ENCODE measurements at places on chromosomes 1 and 21. TPM values are rescaled to one million over a fixed set of nuclear protein-coding genes. Genes with fewer than 3 reads are reported as not detected.

GRCh38 chr21:45262041-45262581 is 25.6 kb downstream of the POFUT2 start:
- DNase-seq = no peak

The KCNA3 gene
- 0.71 TPM for total RNA-seq

DNA sequence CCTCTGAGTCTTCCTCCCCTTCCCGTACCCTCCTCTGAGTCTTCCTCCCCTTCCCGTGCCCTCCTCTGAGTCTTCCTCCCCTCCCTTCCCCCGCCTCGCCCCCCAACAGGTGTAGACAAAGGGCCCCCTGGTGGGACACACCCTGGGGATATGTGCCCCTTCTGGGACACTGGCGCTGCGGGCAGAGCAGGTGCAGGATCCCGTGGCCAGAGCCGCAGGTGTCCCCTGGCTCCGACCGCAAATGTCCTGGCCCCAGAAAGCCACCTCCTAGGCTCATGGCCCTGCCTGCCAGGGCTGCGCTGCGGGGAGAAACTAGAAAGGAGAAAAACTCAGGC is 51.5 kb upstream of the ARHGEF16 start:
- no peak for DNase-seq

DNA sequence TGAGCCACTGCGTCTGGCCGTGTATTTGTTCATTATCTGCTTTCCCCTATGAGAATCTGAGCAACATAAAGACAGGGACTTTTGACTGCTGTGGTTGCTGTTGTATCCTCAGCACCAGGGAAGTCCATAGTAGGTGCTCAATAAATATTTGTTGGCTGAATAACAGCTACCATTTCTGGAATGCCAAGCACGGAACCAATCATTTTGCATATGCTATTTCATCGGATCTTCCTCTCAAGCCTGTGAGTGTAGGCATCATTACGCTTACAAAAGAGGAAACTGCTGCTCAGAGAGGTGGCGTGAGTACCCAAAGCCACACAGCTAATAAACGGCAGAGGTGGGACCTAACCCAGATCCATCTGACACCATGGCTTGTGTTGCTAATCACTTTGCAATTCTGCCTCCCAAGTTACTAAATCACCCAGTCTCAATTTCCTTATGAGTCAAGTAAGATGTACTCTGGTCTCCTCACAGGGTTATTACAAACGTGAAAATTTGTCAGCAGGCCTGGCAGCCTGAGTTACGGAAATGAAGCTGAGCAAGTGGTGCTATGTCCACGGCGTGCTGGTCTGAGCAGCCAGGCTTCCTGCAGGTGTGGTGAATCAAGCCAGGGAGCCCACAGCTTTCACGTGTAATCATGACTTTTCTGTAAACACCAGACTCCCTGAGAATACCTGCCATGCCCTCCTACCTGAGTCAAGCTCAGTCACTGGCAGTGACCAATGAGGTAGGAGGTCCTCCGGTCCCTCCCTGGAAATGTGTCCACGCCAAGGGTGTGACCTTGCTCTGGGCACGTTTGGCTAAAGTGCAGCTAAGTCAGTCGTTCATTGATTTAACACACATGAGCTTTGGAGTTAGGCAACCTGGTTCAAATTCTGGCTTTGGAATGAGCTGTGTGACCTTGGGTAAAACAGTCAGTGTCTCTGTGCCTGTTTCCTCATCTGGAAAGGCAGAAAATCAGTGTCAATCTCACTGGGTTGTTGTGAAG is 4.8 kb upstream of the RHCE start:
- DNase-seq = no peak

The SPATA1 gene
- total RNA-seq = 2.6 TPM

- DNase-seq = no peak
Measured at GRCh38 chr1:93665015-93665414, 16.6 kb downstream of the BCAR3 start.

DNA sequence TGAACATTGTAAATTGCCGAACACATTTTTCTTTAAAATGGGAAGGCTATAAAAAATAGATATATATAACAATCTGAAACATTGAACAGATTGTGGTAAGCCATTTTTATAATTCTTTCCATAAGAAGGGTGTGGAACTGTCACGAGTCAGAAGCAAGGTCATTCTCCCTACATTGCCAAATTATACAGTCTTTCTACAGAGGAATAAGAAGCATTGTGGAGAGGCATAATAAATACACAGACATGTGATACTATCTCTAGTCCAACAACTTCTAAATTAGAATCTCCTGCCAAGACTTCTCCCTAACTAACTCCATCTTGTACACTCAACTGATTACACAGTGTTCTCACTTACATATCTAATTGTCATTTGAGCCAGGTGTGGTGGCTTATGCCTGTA is 227.9 kb downstream of the CENPF start:
- DNase-seq = no peak

GRCh38 chr1:167065471-167065870 is 24.7 kb downstream of the GPA33 start:
- DNase-seq = no peak

The RNU1-3 gene
- total RNA-seq = 18,986 TPM

DNA sequence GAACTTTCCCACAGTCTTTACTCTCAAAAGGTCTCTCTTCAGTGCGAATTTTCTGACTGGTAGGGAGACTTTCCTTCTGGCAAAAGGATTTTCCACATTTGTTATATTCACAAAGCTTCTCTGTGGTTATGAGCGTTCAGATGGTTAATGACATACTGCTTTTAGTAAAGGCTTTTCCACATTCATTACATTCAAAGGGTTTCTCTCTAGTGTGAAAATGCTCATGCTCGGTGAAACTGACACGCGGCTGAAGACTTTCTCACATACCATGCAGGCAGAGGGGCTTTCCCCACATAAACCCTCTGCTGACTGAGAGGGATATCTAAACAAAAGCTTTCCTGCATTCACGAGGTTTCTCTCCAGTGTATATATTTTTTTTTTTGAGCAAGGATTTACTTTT is 9.9 kb upstream of the KLF18 start:
- no peak for DNase-seq

DNA sequence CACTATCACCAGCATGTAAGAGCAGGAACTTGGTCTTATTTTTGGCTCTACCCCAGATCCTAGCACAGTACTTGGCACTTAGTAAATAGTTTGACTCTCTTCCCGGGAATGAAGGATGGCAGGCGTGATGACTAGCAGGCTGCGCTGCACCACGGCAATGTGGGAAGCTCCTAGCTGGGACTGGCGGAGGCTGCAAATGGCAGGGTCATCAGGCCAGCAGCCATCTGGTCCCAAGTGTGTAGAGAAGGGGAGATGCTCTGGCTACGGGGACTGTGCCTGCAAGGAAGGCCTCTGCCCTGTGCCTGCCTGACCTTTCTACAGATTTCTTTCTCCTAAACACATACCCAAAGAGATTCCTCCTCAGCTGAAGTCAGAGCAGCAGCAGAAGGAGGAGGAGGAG is 95.0 kb downstream of the KCND3 start:
- no peak for DNase-seq

The RGS13 gene
- 0.81 TPM for total RNA-seq

The PLA2G5 gene
- 9.8 TPM for total RNA-seq

- DNase-seq = peak; percentile 83
Measured at GRCh38 chr1:170664093-170664827, at the start of gene PRRX1. TSS of gene PRRX1 (plus strand) at chr1:170664131. CDS start at chr1:170664219, 88 bp downstream.

- no peak for DNase-seq
Measured at GRCh38 chr1:217181756-217182155, 449.1 kb downstream of the GPATCH2 start.

The IPP gene
- 13.1 TPM for total RNA-seq

DNA sequence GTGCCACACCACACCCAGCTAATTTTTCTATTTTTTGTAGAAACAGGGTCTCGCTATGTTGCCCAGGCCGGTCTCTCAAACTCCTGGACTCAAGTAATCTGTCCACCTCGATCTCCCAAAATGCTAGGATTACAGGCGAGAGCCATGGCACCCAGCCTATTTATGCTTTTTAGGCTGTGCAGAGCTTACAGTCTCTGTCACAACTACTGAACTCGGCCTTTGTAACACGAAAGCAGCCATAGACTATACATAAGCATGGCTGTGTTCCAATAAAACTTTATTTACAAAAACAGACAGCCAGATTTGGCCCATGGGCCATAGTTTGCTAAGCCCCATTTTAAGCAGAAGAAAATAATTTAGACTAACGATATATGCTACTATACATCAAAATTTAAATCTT is 54.4 kb downstream of the NID1 start:
- peak; percentile 38 for DNase-seq

GRCh38 chr21:34884346-34884929 is 164.7 kb downstream of the RUNX1 start:
- no peak for DNase-seq

DNA sequence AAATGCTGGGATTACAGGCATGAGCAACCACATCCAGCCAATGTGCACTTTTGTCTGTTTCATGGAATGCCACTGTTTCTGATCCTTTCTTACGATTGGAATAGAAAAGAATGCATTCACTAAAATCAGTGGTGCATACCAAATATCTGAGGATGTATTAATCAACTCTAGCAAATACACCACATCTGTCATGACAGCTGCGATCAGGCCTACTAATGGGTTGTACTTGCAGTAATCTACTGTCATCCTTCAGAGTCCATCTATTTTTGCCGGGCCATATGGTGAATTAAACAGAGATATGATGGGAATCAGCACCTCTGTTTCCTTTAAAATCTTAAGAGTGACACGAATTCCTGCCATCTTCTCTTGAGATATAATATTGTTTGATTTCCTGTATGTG is 8.5 kb upstream of the USP1 start:
- no peak for DNase-seq

DNA sequence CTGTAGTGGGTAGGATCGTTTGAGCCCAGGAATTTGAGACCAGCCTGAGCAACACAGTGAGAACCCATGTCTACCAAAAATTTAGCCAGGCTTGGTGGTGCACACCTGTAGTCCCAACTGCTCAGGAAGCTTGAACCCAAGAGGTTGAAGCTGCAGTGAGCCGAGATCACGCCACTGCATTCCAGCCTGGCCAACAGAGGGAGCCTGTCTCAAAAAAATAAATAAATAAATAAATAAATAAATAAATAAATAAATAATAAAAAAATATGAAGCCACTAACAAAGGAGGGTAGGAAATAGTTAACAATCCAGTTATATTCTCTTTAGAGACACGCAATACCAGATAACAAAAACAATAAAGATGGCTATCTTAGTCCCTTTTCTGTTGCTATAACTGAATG is 11.9 kb upstream of the CBR3 start:
- no peak for DNase-seq

The BSND gene
- not detected for total RNA-seq

The RNF2 gene
- 15.3 TPM for total RNA-seq

The CSMD2 gene
- 3.1 TPM for total RNA-seq

DNA sequence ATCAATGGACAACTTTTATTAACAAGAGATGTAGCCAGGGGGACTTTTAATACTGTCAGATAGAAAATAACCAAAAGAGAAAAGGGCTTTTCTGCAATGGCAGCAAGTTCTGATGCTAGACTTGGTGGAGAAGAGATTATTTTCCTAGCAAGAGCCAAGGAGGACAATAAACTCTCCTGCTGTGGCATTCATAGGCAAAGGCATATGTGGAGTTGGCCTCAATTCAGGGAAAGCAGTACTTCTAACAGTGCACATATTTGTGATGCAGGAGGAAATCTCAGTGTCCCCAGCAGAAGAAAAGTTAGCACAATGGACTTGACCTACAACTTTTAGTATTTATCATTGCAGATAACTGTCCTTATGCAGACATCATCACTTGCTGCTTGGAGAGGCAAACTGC is 75.1 kb upstream of the GRIK1 start:
- no peak for DNase-seq

The PIAS3 gene
- 28.6 TPM for total RNA-seq

DNA sequence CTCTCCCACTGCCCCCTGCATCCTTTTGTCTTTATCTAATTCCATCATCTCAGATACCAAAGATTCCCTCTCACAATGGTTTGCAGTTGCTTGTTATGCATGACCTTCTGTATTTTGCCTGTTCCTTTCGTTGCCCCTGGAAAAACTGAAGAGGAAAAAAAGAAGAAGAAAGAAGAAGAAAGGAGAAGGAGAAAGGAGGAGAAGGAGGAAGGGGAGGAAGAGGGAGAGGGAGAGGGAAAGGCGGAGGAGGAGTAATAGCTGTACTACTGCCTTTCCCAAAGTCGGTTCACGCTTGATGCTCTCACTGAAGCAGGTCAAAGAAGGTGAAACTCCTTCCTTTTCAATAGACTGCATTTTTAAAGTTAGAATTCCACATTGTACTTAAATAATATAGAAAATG is 513.8 kb downstream of the PTPRC start:
- DNase-seq = no peak

The GSTM1 gene
- total RNA-seq = not detected

- no peak for DNase-seq
Measured at GRCh38 chr1:212525479-212526110, 83.0 kb upstream of the ATF3 start.

DNA sequence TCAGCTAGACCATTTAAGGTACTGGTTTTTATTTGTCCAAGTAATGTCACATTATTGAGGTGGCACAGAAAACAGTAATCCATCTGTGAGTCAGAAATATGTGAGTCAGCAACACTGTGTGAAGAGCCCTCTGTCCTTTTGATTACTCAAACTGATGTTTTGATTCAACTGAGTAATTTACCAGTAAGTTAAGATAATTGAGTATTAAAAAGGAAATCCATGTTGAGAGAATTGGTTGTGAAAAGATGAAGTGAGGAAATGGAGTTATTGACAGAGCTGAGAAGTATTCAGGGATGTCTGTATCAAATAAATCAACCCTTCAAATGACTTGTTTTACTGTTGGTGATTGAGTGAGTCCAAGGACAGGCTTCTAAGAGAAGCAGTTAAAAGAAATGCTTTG is 302.7 kb upstream of the SGIP1 start:
- no peak for DNase-seq

DNA sequence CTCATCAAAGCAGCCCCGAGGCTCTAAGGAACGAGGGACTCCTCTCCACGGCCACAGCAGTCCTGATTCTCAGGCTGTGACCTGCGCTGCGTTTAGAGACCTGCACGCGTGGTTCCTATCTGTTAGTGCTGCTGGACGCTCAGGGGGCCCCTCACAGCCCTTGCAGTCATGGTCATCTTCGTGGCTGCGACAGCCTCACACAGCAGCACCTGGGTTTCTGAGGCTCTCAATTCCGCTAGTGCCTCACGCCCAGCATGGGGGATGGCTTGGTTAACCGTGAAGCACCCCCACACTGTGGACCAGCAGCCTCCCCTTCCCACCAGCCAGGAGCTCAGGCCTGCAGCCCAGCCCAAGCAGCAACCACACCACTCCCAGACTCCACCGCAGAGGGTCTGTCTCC is 7.8 kb downstream of the MORN1 start:
- peak; percentile 70 for DNase-seq

The CFAP74 gene
- not detected for total RNA-seq

The EPB41 gene
- 21.7 TPM for total RNA-seq

GRCh38 chr1:117606649-117607430 is 992 bp downstream of the TENT5C start:
- peak; percentile 82 for DNase-seq

All from posterior vena cava (tissue), 2 donors.